T-helper 2 cell (primary cell): ENCODE measurements at places on chromosomes 2 and 18.

GRCh38 chr2:171225302-171225980 is 64.7 kb upstream of the TLK1 start:
- no peak for DNase-seq

GRCh38 chr2:20023688-20024087 is 11.2 kb upstream of the MATN3 start:
- no peak for DNase-seq

GRCh38 chr2:83069724-83070123 is 1389.4 kb downstream of the SUCLG1 start:
- DNase-seq = no peak

GRCh38 chr2:3356799-3357198 is 20.8 kb downstream of the EIPR1 start:
- peak; percentile 18 for DNase-seq

- DNase-seq = no peak
These were observed 85.7 kb upstream of the UGP2 start for GRCh38 chr2:63755965-63756364.

DNA sequence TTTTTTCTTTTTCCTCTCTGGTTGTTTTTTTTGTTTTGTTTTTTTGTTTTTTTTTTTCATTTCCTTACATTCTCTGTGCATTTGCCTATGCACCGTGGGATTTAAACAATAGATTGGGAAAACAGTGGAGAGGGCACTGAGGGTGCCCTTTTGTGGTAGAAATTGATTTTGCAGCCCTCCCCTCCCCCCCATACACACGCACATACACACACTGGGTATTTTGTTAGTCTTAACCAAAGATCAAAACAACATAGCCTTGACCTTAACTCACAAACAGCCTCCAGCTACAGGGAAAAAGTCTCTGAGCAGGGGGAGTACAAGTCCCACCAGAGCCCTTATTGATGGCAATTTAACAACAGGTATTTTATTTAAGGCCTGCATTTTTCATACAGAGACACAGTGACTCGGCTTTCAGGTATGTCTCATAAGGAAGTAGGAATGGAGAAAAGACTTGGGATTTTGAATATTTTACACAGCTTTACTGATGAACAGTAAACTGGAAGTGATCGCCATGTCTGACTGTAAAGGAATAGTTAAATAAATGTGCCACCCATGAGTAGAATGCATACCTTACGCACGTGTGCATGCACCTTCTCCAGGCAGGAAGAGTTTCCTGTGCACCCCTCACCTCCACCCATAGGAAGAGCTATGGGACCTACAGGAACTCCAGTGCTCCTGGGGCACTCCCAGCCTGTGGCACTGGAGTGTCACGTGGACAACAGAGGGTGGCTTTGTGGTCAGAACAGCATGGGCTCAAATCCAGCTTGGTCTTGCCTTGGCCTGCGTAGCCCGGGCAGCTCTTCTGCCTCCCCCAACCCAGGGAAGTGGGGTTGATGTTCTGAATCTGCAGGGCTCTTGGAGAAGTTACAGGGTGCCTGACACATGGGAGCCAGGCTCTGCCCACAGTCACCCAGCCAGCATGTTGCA is 266.4 kb downstream of the ANAPC1 start:
- no peak for DNase-seq

- DNase-seq = no peak
These were observed 211.4 kb downstream of the PRKCE start for GRCh38 chr2:45862843-45863242.

DNA sequence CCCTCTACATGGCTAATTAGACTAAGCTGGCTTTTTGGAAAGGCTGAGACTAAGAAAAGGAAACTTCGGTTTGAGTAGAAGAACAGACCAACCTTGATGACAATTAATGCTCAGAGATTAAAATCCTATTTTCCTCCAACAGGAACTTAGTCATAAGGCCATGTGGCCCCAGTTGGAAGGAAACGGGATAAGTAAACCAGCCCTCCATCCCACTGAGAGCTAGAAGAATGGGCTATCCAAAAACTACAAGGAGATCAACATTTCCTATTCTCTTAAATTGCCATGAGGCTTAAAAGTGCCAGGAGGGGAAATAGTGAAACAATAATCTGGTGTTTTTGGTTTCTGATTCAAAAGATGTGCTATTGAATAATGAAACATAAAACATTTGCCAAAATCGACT is 216.6 kb downstream of the PAX3 start:
- no peak for DNase-seq

DNA sequence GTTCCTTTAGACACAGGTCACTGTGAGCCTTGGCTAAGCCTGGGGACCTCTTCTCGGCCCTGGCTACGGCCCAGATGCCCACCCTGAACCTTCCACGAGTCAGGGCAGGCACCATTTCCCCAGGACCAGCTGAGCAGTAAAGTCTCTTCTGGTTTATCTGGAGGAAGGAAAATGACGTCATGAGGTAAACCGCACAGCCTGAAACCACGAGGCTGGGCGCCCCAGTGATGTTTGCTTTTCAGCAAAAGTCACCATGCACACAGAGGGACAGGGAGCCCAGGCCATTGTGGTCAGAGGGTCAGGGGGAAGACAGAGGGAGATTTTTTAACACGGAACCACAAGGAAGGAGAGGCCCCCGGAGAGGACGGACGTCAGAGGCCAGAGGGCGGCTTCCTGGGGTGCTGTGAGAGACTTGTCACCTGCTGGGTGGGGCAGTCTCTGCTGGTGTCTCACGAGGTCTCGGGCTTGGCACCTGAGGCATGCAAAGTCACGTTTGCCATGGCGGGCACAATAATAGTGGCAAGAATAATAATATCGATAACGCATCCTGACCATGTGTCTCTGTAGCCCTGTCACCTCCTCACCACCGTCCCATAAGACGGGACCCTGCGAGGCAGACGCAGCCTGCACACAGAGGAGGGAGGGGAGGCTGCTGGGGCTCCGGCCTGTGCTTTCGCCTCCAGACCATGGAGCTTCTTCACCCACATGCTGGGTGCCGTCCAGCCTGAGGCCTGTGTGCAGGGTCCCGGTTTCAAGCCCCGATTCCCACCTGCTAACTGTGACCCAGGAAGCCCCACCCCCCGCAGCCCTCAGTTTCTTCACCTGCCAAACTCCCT is 33.2 kb upstream of the FOSL2 start:
- DNase-seq = peak; percentile 51

- DNase-seq = no peak
These were observed 22.4 kb upstream of the KCNK3 start for GRCh38 chr2:26670171-26670570.

GRCh38 chr2:65724336-65724735 is 291.9 kb upstream of the SPRED2 start:
- DNase-seq = no peak

DNA sequence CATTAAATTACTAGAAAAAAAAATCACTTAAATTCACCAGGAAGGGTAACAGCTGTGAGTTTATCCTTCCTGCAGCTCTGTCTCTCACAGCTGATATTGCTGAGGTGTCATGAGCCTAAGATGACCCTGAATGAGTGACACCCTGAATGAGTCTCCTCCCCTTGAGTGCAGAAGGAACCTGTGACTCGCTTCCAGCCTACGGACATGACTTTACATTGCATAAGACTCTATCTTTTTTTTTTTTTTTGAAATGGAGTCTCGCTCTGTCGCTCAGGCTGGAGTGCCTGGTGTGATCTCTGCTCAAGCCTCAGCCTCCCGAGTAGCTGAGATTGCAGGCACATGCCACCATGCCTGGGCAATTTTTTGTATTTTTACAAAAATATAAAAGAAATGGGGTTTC is 14.1 kb downstream of the MRO start:
- DNase-seq = no peak

- DNase-seq = no peak
These were observed 160.1 kb upstream of the ZC3H15 start for GRCh38 chr2:186325827-186326535.

DNA sequence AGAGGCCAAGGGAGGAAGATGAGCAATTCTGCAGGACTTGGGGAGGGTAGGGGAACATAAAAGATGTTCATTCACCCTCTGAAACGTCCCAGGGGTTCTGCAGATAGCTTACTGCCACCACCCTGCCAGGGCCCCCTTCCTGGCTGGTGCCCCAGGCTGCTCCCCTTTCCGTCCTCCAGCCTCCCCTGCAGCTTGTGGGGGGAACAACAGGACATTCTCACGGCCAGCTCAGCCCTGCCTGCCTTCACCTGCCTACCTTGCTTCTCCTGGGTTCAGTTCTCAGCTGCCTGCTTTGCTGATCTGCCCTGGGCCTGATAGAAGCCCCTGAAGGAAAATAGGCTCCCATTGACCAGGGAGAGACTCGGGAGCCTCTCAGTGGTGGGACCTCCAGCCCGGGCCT is 251.1 kb downstream of the CELF4 start:
- no peak for DNase-seq

- DNase-seq = no peak
These were observed 46.3 kb downstream of the TMEM247 start for GRCh38 chr2:46525522-46526155.

DNA sequence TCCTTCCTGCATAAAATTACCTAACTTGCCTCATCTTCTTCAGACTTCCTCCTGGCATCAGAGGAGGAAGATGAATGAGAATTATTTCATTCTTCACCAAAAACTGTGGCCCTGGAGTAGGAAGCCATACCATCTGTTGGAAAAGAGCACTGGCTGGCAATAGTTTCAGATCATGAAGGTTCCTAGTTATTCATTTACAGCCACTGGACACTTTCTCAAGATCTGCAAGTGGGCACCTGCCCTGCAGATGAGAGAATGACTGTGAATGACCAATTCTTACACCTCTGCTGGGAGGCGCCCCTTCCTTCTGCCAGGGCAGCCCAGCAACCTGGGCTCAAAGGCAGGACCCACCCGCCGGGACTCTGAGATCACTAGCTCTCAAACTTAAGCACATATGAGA is 13.0 kb downstream of the DIPK1C start:
- no peak for DNase-seq

GRCh38 chr2:108615480-108616090 is 81.3 kb downstream of the LIMS1 start:
- DNase-seq = no peak

GRCh38 chr2:180368881-180369280 is 361.8 kb upstream of the CWC22 start:
- no peak for DNase-seq

GRCh38 chr2:73072129-73072395 is 550 bp upstream of the SFXN5 start:
- DNase-seq = no peak

GRCh38 chr2:161130354-161130753 is 29.9 kb upstream of the TANK start:
- DNase-seq = no peak

DNA sequence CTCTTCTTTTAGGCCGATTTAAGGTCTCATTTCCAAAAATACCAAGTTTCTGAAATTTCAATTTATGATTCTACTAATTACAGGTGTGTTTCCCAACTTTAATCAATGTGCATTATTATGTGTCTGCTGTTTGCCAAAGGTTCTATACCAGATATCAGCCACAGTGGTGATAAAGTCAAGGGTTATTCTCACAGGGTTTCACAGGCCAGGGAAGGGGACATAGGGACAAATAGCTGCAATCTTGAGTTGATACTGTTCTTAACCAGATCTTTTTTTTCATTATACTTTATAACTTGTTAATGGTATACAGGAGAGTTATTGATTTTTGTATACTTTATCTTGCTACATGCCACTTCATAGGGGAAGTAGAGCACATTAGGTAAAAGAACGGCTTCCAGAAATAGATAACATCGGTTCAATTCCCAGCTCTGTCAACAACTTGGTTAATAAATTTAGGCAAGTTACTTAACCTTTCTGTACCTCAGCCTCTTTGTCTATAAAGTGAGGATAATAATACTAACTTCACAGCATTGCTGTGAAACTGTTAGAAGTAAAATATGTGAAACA is 28.9 kb downstream of the RBM44 start:
- no peak for DNase-seq

GRCh38 chr18:13316063-13316462 is 97.5 kb downstream of the LDLRAD4 start:
- DNase-seq = peak; percentile 23

DNA sequence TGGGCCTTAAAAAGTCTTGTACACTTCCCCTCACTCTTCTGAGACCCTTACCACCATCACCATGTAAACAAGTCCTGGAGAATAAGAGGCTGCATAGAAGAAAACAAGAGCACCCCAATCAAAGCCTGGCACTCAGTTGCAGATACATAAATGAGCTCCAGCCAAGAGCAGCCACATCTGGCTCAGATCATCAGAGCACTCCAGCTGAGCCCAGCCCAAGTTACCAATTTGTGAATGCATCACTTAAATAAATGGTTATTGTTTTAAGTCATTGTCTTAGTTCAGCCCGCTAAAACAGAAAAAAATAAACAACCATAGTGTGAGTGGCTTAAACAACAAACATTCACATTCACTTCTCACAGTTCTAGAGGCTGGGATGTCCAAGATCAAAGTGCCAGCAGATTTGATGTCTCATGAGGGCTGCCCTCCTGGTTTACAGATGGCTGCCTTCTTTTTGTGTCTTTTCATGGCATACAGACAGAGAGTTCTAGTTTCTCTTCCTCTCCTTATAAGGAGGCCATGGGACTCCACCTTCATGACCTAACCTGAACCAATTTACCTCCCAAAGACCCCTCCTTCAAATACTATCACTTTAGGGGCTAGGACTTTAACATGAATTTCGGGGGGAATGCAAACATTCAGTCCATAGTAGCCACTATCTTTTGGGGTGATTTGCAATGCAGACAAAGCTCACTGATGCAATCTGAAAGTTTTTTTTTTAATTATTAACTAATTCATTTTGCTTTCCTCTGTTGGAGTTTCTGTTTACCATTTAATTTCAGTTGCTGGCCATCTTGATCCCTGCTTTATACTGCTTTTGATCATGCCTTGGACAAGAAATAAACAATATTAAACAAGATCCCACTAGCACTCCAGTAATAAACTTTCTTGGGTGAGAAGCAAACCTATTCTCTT is 187.5 kb upstream of the ACVR2A start:
- no peak for DNase-seq

GRCh38 chr2:241129086-241129871 is 20.0 kb downstream of the PASK start:
- DNase-seq = no peak

- no peak for DNase-seq
These were observed 507.9 kb upstream of the FANCL start for GRCh38 chr2:58749041-58749440.

- DNase-seq = no peak
These were observed 227.7 kb downstream of the RND3 start for GRCh38 chr2:150259746-150260145.

GRCh38 chr2:106516436-106516835 is 29.3 kb downstream of the CD8B2 start:
- no peak for DNase-seq

GRCh38 chr18:30405038-30405437 is 637.5 kb downstream of the DSC3 start:
- no peak for DNase-seq

GRCh38 chr18:54149078-54149697 is 75.3 kb downstream of the MBD2 start:
- peak; percentile 56 for DNase-seq
